ENCODE measurements at places on chromosomes 16 and 17. TPM values are rescaled to one million over a fixed set of nuclear protein-coding genes. Genes with fewer than 3 reads are reported as not detected.

The KRTAP1-1 gene
- not detected for total RNA-seq

The HEATR9 gene
- not detected for total RNA-seq

The ENPP7 gene
- not detected for total RNA-seq

The SRR gene
- 27.6 TPM for total RNA-seq

The CNGB1 gene
- not detected for total RNA-seq

The IRX3 gene
- under 0.01 TPM for total RNA-seq

The NETO2 gene
- 4.3 TPM for total RNA-seq
